Activated T-cell treated with anti-CD3 and anti-CD28 coated beads for 24 hours (primary cell): ENCODE measurements at places on chromosomes 2 and 18.

DNA sequence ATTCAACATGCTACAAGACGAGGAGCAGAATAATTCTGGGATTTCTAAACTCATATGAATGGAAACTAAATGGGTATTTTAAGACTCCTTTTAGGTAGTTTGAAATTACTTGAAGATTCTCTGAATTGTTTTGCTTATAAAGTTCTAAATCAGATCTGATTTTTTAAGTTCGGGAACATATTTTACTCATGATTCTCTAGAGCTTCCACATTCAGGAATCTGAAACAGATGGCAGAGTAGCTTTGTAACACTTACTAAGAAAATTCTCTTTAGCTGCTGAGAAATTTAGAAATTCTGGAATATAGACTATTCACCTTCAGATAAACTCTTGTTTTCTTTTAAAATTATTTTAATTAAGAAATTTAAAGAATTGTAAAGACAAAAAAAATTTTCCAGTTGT lies 13.7 kb downstream of the RBBP8 start:
- no peak for DNase-seq

DNA sequence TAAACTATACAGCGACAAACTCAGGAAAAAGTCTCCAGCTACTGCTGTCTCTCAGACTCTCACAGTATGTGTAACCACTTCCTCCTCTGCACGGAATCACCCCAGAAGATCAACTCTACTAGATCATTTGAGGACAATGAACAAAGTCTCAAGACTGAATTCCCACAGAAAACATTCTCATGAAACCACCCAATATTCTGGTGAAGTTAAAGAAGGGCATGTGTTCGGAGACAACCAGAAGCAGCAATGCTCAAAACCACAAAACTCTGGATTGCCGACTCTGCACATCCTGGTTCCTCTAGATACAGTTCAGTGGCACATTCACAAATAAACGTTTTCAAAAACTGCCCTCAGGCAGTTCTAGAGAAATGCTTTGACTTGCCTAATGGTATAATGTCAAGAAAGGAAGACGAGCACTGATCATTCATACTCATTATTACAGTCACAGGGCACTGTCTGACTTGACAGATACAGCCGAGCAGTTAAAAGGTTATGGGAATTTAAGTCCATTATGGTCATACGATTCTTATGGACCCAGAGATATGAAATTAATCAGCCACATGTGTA lies 91.9 kb upstream of the STK17B start:
- DNase-seq, result no peak

DNA sequence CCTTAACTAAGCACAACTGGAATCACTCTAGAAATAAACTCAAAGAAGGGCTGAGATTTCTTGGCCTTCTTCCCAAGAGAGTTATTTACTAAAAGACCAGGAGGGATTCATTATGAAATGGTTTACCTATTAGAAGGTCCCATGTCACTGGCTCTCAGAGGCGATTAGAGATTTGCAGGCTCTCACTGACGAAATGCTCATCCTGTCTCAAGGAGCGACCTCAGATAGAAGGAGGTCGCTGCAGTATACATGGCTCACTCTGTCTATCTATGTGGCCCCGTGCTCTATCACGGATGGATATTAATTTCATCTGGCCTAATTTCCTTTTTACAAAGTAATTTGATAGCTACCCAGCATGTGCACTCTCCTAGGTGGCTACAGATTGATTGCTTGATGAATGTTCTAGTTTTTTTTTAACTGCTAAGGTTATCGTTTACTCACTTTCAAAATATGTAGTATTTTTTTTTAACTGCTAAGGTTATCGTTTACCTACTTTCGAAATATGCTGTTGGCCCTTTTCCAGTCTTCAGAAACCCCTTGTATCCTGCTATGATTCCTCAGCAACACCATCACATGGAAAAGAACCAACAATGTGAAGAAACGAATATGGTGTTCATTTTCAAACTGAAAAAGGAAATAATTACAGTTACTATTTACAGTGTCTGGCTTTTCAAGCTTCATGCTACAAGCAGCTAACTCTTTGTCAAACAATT lies 9.1 kb downstream of the SMIM21 start:
- no peak for DNase-seq

- DNase-seq, result no peak
Observed at GRCh38 chr2:122307763-122308162, 552.3 kb downstream of the TSN start.

DNA sequence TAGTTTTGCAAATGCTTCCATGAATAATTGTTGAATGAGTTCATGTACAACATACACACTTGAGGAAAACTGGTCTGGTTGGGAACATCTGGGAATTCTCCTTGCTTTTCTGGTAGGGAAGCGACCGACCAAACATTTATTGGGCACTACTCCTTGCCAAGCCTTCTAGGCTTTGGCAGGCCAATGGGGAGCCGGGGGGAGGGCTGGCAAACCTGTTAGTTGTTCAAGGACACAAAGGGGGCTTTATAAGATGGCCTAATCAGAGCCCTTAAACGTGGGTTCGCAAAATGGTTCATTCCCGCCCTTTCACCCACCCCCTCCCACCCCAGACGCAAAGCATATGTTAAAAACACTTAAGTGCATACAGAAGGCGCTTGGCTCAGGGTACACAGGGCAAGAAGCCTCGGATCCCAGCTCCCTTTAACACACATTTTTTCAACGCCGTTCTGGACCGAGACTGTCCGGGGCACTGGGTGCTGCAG lies 844 bp upstream of the VSNL1 start:
- no peak for DNase-seq

DNA sequence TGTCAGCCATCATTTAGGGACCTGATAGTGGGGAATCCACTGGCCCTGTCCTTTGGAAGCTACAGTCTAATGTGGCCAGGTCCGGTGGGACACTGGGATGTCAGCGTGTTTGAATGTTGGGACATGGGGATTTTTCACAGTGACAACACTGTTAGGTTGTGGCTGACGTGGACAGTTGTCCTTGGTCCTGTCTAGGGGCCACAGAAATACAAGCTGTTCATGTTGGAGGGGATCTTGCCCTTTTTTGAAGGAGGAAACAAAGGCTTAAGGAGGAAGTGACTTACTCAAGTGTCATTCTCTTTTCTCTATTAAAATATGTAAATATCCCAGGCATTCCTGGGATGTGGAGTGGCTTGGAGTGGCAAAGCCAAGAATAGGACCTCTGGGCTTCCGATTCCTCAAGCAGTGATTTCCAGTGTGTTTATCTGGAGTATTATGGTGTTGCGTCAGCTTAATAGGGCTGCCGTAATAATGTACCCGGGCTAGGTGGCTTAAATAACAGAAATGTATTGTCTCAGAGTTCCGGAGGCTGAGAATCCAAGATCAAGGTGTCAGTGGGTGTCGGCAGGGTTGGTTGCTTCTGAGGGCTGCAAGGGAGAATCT lies 8.5 kb downstream of the ACOXL start:
- DNase-seq, result no peak

- no peak for DNase-seq
Observed at GRCh38 chr2:156112323-156112722, 220.2 kb downstream of the NR4A2 start.

DNA sequence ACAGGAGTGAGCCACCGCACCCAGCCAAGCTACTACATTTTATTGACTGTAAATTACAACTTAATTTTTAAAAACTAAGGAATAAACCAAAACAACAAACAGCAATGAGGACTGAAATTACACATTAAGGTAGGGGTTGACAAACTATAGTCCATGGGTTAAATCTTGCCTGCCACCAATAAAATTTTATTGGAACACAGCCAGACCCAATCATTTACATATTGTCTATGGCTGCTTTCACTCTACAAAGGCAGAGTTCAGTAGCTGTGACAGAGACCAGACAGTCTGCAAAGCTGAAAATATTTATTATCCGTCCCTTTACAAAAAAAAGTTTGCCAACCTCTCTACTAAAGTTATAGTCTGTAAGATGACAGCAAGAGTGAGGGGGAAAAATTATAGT lies 24.3 kb upstream of the UGP2 start:
- DNase-seq, result no peak

GRCh38 chr2:233115741-233116140 lies 55.6 kb downstream of the INPP5D start:
- DNase-seq, result no peak

GRCh38 chr2:30363406-30363805 lies 83.6 kb upstream of the LCLAT1 start:
- DNase-seq, result no peak

GRCh38 chr18:60596928-60597327 lies 224.4 kb upstream of the MC4R start:
- DNase-seq, result no peak

GRCh38 chr2:80061881-80062280 lies 242.7 kb downstream of the LRRTM1 start:
- no peak for DNase-seq

GRCh38 chr2:66495788-66496640 lies 61.1 kb downstream of the MEIS1 start:
- no peak for DNase-seq

GRCh38 chr18:36776650-36777049 lies 52.2 kb downstream of the TPGS2 start:
- DNase-seq, result no peak

DNA sequence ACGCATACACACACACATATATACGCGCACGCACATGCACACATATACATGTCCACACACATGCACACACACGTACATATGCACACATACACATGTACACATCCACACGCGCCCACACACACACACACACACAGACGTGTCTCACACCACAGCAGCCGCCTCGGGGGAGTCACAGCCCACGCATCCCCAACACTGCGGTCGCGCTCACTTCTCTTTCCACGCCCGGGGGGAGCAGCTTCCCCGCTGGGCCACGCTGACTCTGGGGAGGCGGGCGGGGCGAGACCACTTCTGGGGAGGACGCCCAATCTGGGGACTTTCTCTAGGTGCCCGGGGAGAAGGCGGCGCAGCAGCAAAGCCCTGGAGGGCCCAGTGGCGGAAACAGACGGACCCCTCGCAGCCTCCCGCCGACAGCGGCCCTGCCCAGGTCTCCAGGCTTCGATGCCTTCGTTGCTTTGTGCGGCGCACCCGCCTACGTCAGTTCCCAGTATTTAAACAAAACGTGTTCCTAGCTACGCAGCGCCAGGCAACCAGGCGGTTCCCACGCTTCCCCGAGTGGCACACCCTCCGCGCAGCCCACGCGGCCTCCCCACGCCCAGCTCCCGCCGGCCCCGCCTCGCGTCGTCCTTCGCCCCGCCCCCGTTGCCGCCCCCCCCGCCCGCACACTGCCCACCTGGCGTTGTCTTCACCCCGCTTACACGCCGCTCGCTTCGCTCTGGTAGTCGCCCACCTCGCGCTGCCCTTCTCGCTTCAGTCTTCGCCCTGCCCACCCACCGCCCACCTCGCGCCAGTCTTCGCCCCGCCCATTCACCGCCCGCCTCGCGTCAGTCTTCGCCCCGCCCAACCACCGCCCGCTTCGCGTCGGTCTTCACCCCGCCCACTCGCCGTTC lies 810 bp upstream of the RBFA start:
- peak; percentile 41 for DNase-seq

DNA sequence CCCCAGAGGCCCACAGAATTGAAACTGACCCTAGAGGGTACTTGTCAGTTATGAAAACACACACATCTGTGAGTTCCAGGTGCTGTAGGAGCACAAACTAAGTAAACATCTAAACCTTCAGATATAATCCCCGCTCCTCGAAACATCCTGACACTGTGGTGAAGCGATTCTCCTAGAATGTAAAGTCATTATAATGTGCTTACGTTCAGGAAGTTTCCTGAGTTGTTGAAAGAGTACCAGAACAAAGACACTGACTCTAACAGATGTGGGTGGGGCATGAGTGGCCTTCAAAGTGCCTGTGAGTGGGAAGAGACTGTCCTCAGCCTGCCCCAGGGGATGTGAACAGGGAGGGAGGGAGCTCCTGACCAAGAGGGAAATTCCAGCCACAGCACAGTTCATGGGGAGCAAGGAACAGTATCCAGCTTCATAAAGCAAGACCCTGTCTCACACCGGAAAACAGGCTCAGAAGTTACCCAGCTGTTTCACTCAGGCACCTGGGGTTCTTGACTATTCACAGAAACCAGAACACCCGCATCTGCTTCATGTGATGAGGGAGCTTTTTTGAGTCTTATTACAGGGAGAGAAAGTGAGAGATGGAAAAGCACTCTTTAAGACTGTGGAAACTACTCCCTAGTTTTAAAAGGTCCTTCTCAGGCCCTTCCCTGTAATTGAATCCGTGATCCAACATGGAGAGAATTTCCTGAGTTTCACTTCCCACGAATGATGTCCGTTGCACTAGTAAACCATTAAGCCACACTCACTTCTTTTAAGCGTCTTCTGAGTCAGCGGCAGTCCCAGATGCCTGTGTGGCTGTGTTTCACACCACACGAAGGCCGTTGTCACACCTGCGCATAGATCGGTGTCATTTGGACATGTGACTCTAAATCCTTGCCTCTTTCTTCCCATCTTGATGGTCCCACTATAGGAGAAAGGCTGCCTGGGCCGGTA lies 88.6 kb upstream of the EML6 start:
- no peak for DNase-seq

DNA sequence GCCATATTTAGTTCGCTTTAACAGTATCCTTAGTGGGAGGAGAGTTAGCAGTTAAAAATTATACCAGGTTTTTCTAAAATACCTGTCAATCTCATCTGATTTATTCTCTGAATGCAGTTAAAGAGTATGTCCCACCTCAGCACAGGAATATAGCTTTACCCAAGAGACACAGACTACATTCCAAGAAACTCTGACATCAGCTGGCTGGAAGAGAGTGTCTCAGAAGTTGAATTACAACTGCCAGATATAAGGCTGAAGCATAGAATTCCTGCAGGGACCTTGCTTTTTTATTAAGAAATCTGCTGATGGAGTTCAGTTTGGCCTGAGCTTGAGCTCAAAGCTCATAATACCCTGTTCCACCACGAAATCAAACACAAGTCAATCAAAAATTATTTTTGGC lies 25.4 kb upstream of the CNTNAP5 start:
- DNase-seq, result no peak

GRCh38 chr18:54239601-54240000 lies 15.1 kb upstream of the MBD2 start:
- no peak for DNase-seq

DNA sequence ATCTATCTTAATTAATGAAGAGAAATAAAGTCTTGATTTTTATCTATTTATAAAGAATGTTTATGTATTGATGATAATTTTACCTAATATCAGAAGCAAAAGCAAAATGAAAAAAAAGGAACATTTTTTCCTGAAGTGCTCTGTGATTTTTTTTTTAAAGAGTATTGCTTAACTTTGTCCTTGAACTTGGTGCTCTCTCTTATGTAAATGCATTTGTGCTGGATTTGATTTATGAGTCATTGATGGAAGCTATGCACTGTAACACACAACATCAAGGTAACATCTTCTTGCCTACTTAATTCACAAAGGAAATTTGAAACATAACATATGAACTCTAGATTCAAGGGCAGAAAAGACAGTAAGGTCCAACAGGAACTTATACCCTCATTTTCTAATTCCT lies 312.9 kb upstream of the CDH19 start:
- DNase-seq, result no peak

DNA sequence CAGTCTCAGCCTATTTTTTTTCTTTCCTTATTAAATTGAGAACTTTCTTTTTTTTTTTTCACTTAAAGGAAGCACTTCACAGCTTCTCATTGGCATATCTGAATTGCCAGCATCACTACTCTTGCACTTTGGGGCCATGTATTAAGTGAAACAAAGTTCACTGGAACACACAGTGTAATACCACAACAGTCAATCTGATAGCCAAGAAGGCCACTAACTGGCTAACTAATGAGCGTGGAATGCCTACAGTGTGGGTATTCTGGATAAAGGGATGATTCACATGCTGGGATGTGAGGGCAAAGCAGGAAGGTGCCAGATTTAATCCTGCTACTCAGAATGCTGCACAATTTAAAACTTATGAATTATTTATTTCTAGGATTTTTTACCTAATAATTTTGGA lies 11.7 kb upstream of the C18orf63 start:
- no peak for DNase-seq

- no peak for DNase-seq
Observed at GRCh38 chr18:49177812-49178211, 227.0 kb upstream of the SMAD7 start.

GRCh38 chr2:118841828-118842461 lies 5.5 kb downstream of the EN1 start:
- no peak for DNase-seq
